Chondrocyte (in vitro differentiated cells): ENCODE measurements at places on chromosomes 16 and 17. TPM values are rescaled to one million over a fixed set of nuclear protein-coding genes. Genes with fewer than 3 reads are reported as not detected.

Gene ASPHD1
- 2.4 to 3.2 TPM (median 2.9 TPM) in 3 replicates for total RNA-seq

Gene RUSF1
- total RNA-seq: 52.7 to 67.5 TPM (median 58.3 TPM) in 3 replicates

Gene CA5A
- total RNA-seq: not detected in 3 replicates

Gene ACBD4
- total RNA-seq: 4.7 to 6.8 TPM (median 5.6 TPM) in 3 replicates

Gene OR1A1
- total RNA-seq: not detected in 3 replicates

Gene ACE
- 0.28 to 0.68 TPM (median 0.52 TPM) in 3 replicates for total RNA-seq

Gene SOX15
- 0.32 to 0.39 TPM in 2 of 3 replicates, not detected in the other for total RNA-seq

Gene ACSM3
- 0.48 to 2.0 TPM (median 1.9 TPM) in 3 replicates for total RNA-seq

Gene KRT20
- not detected in 3 replicates for total RNA-seq

Gene MRPL28
- total RNA-seq: 53.4 to 57.7 TPM (median 54.7 TPM) in 3 replicates

Gene HSPB9
- total RNA-seq: not detected in 3 replicates

Gene ABCA8
- total RNA-seq: 1.5 to 21.0 TPM (median 2.4 TPM) in 3 replicates

Gene ACLY
- total RNA-seq: 181 to 189 TPM (median 187 TPM) in 3 replicates

Gene CEMP1
- total RNA-seq: not detected in 3 replicates

Gene C17orf78
- not detected in 3 replicates for total RNA-seq

Gene SPIRE2
- 1.4 to 3.2 TPM (median 1.4 TPM) in 3 replicates for total RNA-seq

Gene CTRL
- total RNA-seq: not detected in 3 replicates
